Hippocampal formation (tissue), 2 donors: ENCODE measurements at places on chromosomes 16 and 17.

DNA sequence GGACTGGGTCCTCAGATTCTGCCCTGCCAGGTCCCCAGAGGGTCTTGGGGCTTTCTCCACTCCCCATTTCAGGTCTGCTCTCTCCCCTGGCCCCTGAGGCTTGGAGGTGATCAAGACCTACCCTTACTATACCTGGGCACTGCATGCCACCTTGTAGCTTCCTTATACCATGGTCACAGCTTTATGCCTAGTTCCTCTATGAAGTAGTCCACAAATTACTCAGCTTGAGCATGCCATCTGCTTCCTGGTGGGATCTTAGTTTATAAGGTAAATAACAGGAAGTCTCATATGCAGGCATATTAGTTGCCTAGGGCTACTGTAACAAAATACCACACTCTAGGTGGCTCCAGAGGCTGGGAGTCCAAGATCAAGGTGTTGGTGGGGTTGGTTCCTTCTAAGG lies 11.0 kb upstream of the PMFBP1 start:
- DNase-seq = no peak

GRCh38 chr16:60811051-60811608 lies 1225.1 kb downstream of the CDH8 start:
- DNase-seq = no peak

- DNase-seq = no peak
Measured at GRCh38 chr17:58316260-58316960, 12.2 kb downstream of the TSPOAP1 start.

DNA sequence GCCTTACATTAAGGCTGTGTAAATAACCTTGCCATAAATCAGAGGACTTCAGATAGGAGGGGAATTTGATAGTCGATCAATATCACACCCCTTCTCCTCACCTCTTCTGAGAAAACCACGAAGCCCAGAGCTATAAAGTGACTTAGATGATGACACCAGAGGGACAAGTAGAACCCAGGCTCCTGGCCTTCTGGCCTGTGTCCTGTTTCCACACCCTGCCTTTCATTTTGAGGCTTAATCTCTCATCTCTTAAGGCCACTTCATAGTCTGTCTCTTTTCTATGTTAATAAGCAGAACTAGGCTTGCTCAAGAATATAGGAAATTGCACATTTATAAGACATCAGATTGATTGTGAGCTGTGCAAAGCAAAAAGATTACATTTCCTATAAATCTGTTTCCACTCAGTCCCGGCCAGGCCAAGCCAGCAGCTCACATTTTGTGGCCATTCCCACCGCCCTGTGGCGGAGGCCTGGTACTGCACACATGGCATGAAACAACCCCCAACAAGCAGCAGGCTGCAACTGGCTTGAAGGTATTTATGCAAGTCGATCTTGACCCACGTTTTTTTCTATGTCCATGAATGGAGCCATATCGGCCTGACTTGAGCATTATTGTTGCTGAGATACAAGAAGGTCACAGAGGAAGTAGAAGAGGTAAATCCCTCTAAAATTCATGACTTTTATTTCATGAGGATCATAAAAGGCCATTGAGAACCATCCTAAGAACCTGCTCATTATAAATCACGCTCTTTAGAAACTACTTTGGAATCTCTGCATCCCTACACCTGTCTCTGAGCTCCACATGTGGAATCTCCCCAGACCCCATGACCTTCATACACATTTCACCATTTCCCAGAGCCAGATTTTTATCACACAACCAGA lies 93.7 kb downstream of the PMP22 start:
- DNase-seq = peak; percentile 51

- no peak for DNase-seq
Measured at GRCh38 chr17:79233916-79234551, 159.4 kb downstream of the ENGASE start.

GRCh38 chr17:20982589-20983358 lies 60.0 kb downstream of the USP22 start:
- DNase-seq = no peak

GRCh38 chr17:19304209-19304608 lies 58.3 kb downstream of the B9D1 start:
- DNase-seq = no peak

DNA sequence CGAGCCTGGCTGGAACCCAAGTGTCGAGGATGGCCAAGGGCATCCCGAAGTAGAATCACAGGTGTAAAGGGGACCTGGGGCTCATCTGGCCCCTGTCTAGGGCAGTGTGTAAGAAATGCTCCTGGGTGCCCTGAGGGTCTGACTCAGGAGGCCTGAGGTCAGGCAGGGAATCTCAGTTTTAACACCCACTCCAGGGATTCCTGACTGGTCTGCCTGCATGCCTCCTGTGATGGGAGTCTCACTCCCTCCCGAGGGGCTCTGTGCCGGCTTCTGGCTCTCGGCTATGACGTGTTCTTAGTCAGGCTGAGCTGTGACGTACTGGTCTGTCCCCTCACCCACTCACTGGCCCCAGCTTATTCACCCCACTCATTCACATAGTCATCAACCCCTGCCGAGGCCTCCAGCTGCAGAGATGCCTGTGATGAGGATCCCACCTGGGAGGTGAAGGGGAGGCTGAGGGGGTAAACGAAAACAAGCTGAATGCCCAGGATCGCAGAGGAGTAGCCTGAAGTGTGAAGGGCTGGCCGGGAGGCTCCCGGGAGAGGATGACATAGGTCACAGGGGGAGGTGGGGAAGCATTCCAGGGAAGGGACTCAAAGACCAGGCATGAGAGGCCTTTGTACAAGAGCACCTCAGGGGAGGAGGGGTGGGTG lies 23.8 kb downstream of the FAM83G start:
- DNase-seq = no peak

DNA sequence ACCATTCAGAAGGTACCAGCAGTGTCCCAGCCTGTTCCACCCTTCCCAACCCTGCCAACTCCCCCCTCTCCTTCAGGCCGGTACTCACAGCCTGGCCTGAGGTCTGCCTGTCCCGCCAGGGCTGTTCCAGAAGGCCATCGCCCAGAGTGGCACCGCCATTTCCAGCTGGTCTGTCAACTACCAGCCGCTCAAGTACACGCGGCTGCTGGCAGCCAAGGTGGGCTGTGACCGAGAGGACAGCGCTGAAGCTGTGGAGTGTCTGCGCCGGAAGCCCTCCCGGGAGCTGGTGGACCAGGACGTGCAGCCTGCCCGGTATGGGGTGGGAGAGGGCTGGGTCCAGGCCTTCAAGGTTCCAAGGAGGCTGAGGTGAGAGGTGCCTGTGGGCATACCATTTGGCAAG lies 5.3 kb upstream of the SPEM1 start:
- no peak for DNase-seq

GRCh38 chr16:54928411-54929089 lies 2.1 kb upstream of the IRX5 start:
- DNase-seq = no peak

GRCh38 chr16:20884240-20884556 lies 16.0 kb downstream of the DCUN1D3 start:
- no peak for DNase-seq

- DNase-seq = no peak
Measured at GRCh38 chr17:2689411-2690164, 22.0 kb downstream of the CLUH start.

DNA sequence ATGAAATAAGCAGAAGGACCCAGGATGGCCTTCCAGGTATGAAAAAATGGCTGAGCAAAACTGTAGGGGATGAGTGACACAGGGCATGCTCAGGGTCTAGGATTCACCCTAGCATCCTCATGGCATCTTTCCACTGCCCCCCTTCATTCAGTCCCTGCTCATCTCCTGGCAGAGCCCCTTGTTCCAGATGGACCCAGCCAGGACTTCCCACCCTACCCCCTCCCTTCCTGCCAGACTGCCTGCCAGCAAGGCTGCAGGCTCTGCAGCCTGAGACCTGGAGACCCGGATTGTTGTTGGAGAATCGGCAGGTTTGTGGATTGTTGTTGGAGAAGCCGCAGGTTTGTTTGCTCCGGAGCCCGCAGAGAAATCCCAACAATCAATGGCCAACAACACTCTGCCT lies 6.6 kb downstream of the SEZ6 start:
- no peak for DNase-seq

GRCh38 chr17:68568581-68568980 lies 32.6 kb downstream of the FAM20A start:
- no peak for DNase-seq

- no peak for DNase-seq
Measured at GRCh38 chr17:58487589-58488427, at the start of gene HSF5. HSF5 (minus strand) TSS chr17:58488408; CDS start chr17:58488274, 134 bp downstream.

DNA sequence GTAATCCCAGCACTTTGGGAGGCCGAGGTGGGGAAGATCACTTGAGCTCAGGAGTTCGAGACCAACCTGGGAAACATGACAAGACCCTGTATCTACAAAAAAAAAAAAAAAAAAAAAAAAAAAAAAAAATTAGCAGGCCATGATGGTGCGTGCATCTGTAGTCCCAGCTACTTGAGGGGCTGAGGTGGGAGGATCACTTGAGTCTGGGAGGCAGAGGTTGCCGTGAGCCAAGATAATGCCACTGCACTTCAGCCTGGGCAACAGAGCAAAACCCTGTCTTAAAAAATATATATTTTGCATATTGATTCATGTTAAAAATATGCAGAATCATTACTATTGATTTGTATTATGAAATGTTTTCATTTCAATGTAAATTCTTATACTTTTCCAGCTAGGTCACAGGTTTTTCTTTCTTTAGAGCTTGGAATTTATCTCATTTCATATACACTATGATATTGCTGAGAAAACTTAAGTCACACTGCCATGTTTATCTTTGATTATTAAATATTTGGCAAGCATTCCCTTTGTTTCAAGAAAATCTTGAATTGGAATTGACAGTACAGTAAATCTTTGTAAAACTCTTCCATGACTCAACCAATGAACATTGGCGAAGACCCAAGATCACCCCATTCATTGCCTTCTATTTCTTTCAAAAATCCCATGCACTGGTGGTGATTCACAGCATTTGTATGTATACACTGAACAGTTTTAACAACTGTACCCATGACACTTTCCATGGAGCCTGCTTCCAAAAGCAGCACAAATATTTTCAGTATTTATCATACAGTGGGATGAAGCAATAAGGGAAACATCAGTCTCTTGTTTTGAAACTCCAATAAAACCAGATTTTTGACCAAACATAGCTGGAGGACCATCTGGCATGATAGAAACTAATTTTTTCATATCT lies 83.5 kb upstream of the TNRC6A start:
- no peak for DNase-seq

DNA sequence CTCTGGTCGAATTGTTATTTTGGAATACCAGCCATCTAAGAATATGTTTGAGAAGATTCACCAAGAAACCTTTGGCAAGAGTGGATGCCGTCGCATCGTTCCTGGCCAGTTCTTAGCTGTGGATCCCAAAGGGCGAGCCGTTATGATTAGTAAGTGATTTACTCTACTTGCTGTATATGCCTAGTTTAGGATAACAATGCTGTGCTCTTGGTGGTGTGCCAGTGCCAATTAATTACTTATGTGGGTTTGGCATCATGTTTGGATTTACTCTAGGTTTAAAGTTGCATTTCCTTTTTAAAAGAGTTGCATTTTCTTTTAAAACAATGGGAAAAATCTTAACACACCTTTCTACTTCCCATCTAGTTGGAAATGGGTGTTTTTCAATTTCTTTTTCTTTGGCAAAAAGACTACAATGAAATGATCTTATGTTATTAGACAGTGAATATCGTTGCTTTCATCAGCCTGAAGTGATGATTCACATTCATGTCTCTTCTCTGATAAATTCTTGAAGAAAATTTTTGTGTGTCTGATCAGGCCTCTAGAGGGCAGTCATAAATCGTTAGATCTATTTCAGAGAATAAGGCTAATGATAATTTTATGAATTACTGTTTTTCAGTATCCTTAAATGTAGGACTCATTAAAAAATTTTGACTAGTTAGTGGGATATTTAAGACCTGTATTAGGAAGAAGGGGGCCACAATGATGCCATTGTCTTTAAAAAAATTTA lies 5.6 kb downstream of the SF3B3 start:
- no peak for DNase-seq

GRCh38 chr16:6560306-6561100 lies 772.1 kb upstream of the RBFOX1 start:
- DNase-seq = no peak

DNA sequence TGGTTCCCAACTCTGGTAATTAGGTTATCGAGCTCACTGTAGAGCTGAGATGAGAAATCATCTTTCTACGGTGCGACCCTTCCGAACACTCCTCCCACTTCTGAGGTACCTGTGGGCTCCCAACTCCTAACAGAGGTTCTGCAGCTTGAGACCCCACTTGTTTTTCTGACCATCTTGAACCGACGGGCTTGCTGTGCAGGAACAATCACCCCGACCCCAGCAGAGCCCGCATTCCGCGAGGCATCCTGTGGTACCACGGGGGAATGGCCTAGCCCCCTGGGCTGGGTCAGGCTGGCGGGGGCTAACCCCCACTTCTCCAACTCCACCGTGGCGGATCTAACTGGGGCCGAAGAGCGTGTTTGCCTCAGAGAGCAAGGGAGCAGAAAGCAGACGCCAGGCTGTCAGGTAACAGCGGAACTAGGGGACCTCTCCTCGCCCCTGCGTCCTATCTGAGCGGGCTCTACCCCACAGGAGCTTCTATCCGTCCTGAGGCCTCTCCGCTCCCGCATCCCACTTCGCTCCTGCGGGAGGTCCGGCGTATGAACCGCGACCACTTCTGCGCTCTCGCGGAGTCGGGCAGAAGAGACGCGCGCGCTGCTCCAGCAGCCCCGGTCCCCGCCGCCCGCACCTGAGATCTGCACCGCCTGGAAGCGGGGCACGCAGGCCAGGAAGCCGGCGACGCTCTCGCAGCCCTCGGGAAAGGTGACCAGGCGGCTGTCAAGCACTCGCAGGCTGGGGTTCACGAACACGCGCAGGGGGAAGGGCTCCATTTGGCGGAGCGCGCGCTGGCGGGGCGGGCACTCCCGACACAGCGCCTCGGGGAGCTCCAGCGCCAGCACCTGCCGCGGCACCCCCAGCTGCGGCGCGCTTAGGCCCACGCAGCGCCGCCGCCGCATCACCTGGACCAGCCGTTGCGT lies 761 bp downstream of the PDF start:
- no peak for DNase-seq

- peak; percentile 26 for DNase-seq
Measured at GRCh38 chr17:74234486-74234885, 21.1 kb downstream of the TTYH2 start.

DNA sequence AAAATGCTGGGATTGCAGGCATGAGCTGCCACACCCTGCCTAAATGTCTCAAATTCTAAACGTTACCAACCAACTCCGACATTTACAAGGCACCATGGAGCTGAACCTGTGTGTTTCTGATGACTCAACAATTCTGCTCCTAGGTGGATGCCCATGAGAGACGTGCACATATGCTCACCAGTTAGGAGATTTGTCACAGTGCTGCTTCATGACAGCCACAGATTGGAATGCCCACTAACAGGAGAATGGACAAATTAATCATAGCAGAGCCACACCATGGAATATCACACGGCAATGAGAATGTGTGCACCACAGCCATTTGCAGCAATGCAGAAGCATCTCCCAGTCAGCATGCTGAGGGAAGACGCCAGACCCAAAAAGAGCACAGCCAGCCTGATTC lies 8.0 kb upstream of the KCNG4 start:
- DNase-seq = no peak

DNA sequence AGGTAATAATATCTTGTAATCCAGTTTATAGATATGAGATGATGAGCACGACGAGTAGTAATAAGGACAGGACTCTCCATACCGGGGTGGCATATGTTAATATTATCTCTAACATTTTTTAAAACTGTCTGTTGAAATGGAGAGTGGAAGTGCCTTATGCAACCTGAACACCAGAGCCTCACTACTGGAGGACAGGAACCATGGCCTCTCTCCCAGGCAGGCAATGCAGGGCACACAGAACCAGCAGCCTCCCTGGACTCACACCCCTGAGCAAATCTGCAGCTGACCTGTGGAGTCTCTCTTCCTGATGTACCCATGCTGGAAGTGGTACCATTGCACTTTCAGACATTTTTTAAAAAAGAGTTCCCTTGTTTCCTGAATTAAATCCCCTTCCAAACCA lies 55.2 kb upstream of the ERN1 start:
- DNase-seq = no peak

GRCh38 chr16:89993971-89994370 lies 25.3 kb downstream of the DBNDD1 start:
- no peak for DNase-seq
